ENCODE measurements at places on chromosomes 13 and 19.

- no peak for DNase-seq
These were observed 118.3 kb downstream of the SHISA2 start for GRCh38 chr13:25933520-25933919.

GRCh38 chr13:51590971-51591627 is 6.8 kb downstream of the WDFY2 start:
- DNase-seq = no peak

DNA sequence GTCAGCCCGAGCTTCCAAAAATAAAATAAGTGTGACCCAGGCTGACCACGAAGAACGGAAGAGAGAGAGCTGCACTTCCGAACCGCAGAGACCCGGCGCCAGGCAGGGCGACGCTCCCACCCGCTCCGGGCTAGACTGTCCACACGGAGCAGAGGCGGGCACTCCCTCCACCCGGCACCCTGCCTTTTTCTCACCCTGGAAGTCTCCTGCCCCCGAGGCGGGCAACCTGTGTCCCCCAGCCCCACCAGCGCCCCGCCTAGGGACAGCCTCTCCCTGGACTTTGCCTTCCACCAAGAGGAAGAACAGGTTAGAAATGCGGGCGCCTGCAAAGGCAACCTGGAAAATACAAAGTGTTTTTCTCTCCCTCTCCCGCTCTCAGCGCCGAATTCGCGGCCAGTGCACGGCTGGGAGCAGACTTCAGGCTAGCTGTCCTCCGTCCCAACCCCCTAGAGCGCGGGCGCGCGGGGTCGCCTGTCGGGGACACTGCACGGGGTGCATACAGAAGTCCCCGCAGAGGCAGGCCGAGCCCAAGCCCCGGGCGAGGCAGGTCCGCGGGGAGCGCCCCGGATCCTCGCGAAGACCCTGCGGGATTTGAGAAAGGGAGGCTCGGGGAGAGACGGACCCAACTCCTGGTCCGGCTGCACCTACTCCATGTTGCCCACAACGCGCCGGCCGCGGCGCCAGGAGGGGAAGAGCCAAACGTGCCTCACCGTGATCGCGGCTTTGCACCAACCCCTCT is 845 bp downstream of the SPRY2 start:
- no peak for DNase-seq

DNA sequence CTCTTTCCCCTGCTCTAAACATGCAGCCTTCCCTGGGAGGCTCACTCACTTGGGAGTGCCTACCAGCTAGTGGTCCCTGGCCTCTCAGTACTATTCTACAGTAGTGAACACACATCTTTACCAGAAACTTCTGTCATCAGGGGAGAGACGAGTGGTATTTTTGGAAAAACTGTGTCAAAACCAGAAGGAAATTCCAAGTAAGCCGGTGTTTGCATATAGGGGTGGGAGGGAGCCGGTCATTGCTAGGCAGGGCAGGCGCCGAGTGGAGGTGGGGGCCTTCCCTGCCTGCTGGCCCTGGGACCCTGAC is 7.0 kb downstream of the RPS9 start:
- no peak for DNase-seq

- no peak for DNase-seq
These were observed 6.9 kb downstream of the PINLYP start for GRCh38 chr19:43582495-43582894.

- no peak for DNase-seq
These were observed 1.6 kb upstream of the RGL3 start for GRCh38 chr19:11420429-11421370.

Measured in stimulated activated CD4-positive, alpha-beta T cell treated with anti-CD3 and anti-CD28 coated beads, Interleukin-1b, Interleukin-23, amount 100 ng/mL, for 4 hours (primary cell).